ENCODE measurements at places on chromosomes 2 and 18.
A peak's percentile ranks its signal among the peaks of the same experiment; 100 is the strongest.

GRCh38 chr2:48651158-48651790 lies 33.6 kb downstream of the GTF2A1L start:
- DNase-seq: no peak

DNA sequence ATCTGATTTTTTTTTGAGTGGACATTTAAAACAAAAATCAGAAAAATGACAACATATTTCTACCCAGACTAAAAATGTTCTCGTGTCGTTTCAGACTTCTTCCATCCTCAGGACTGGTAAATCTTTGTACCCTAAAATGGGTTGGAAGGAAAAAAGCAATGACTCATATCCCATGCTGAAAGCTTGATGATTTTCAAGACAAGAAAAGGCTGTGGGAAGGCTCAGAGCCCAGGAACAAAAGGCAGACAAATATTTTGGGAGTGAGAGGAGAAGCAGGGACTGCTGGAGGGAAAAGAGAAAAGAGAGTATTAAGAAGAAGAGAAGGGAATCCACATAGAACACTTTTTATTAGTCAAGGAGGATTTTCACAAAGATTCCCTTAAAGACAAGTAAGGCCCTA lies 77.1 kb upstream of the CTAGE1 start:
- no peak for DNase-seq

DNA sequence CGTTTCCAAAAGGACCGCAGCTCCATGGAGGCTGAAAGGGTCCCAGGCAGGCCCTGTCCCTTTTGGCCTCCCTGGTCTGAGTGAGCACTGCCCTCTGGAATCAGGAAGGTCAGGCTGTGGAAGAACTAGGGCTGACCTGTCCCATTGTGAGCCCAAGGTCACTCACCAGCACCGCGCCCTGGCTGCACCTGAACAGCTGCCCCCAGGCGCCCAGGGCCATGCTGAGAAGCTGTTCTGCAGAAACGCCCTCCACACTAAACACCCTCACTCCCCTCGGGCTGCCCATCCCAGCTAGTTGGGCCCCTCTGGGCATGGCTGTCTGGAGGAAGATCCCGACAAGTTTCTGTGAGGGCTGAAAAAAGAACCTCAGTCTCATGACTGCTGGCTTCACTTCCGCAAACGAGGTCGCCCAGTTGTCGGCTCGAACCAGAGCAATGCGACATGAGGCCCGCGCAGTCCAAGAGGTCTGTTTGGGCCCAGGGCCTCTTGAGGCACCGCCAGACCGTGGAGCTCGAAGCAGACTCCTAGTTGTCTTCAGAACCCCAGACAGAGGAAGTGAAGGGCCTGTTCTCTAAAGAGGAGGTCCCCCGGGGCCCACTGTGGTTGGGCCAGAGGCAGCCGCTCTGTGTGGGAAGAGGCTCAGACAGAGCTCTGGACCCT lies 64.4 kb downstream of the INPP5D start:
- no peak for DNase-seq

DNA sequence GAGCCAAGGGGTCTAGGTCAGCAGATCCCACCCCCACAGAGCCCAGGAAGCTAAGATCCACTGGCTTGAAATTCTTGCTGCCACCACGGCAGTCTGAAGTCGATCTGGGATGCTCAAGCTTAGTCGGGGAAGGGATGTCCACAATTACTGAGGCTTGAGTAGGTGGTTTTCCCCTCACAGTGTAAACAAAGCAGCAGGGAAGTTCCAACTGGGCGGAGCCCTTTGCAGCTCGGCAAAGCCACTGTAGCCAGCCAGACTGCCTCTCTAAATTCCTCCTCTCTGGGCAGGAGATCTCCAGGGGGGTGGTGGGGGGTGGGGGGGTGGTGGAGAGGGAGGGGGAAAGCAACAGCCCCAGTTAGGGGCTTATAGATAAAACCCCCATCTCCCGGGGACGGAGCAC lies 419.5 kb downstream of the NUP35 start:
- peak; percentile 11 for DNase-seq
